ENCODE measurements at places on chromosomes 2 and 18.
A peak's percentile ranks its signal among the peaks of the same experiment; 100 is the strongest.

GRCh38 chr2:50748671-50749070 lies 283.3 kb downstream of the NRXN1 start:
- DNase-seq, result no peak

GRCh38 chr18:58955738-58956137 lies 91.1 kb downstream of the ZNF532 start:
- no peak for DNase-seq

GRCh38 chr2:231457101-231457500 lies 7.2 kb downstream of the NCL start:
- DNase-seq, result no peak

GRCh38 chr2:113963965-113964364 lies 74.1 kb downstream of the ACTR3 start:
- no peak for DNase-seq

- DNase-seq, result no peak
These were observed 346.4 kb upstream of the HS6ST1 start for GRCh38 chr2:128665113-128665512.

DNA sequence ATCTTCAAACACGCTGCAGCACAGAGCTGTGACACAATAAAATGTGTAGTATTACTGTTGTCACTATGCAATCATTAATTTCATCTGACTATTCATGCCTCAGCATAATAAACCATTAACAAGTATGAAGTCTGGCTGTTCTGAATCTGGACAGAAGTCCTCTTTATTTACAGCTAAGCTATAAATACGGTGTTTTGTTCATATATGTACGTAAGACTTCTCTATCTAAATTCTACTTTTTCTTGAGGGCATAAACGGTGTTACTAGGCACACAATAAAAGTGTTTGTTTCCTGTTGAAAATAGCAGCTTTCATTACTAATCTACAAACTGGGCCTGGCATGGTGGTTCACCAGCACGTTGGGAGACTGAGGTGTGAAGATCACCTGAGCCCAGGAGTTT lies 443.8 kb downstream of the NCKAP5 start:
- DNase-seq, result no peak

GRCh38 chr2:24225499-24226242 lies 50.8 kb downstream of the FAM228A start:
- no peak for DNase-seq

- no peak for DNase-seq
These were observed 1024.7 kb upstream of the TMEFF2 start for GRCh38 chr2:193219413-193219812.

DNA sequence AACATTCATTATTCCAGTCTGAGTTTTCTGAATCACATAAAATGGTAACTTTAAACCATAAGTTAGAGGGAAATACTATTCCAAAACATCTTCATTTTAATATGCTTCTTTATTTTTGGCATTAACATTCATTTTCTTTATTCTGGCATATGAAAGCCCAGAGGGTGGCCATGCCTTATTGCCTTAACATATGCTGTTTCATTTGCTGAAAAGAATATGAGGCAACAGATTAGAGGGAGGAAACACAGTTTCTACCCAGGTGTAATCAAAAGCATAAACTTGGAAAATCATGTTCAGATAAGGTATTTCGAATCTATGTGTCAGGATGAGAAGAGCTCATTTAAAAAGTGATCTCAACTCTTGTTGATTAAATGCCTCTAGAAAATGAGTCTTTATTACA lies 379.9 kb upstream of the DSEL start:
- no peak for DNase-seq

DNA sequence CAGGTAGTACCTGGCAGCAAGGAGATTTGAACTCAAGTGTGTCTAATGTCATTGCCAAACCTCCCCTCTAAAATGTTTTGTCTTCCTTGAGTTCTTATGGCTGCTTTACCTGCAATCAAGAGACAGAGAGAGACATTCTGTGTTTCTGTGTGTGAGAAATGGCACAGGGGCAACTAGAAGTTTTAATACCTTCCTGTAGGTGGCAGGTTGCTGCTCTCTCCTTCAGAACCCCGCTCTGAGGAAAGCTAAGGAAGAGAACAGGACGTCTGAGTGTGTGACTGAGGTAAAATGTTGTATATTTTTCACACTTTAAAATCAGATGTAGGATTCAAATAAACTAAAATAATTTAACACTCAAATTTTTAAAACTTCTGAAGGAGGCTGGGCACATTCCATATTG lies 19.2 kb downstream of the DTNA start:
- DNase-seq, result no peak

DNA sequence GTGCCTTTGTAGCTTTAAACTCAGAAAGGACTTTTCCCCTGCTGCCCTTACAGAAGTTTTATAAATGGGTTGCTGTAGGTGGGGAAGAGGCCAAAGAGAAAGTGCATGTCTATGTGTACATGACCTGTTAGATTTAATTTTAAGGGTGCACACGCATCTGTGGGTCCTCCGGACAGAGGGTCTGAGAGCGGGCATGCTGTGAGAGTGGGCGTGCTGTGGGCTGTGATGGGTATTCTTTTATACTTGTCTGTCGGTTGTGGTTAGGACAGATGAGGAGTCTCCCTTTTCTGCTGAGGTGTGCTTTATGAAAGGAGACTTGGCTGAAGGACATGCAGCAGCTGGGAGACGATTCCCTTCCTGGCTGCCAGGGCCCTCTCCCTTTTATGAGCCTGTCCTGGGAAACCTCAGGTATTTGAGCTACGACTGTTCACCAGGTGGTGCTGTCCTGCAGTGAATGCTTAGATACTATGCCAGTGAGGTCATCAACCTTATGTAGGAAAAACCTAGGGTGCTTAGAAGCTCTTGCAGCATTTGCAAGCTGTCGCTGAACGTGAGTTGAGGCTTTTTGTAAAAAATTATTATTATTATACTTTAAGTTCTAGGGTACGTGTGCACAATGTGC lies 67.5 kb downstream of the TANC1 start:
- DNase-seq, result peak; percentile 50

DNA sequence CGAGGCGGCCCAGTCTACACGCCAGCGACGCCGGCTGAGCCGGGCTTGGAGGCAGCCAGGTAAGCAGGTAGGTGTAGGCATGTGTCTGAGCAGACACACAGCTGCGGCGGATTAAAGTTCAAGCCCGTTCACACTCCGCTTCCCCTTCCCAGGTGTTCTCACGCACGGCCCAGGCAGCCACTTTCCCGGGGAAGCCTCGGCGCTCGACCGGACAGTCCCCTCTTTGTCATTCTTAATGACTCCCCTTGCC lies 367 bp downstream of the TGFA start:
- DNase-seq, result no peak

GRCh38 chr2:111117598-111118480 lies 2.9 kb upstream of the BCL2L11 start:
- DNase-seq, result no peak

GRCh38 chr2:19769513-19769912 lies 132.3 kb downstream of the TTC32 start:
- no peak for DNase-seq

- DNase-seq, result no peak
These were observed 99.3 kb upstream of the SLC38A11 start for GRCh38 chr2:165054652-165055051.

DNA sequence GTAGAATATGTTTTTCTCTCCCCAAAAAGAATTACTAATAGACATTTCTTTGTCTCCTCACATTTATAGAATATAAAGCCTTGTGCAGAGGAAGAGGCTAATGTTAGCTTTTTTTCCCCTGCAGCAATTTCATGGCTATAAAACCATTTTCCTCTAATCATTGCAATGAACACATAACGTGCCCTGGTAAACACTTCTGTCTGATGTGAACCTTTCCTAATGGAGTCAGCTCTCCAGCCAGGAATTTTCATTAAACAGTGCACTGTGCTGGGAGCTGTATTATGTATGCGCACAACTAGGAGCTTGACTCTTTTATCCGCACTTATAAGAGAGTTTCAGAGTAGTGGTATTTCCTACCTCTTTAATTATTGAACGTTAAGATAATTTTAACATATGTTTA lies 63.9 kb upstream of the SPATS2L start:
- DNase-seq, result no peak

GRCh38 chr2:159140070-159140769 lies 146.3 kb downstream of the WDSUB1 start:
- no peak for DNase-seq

- peak; percentile 36 for DNase-seq
These were observed 57.3 kb upstream of the PSMD14 start for GRCh38 chr2:161250864-161251436.

- no peak for DNase-seq
These were observed 24.1 kb downstream of the IGFBP2 start for GRCh38 chr2:216657086-216657855.

DNA sequence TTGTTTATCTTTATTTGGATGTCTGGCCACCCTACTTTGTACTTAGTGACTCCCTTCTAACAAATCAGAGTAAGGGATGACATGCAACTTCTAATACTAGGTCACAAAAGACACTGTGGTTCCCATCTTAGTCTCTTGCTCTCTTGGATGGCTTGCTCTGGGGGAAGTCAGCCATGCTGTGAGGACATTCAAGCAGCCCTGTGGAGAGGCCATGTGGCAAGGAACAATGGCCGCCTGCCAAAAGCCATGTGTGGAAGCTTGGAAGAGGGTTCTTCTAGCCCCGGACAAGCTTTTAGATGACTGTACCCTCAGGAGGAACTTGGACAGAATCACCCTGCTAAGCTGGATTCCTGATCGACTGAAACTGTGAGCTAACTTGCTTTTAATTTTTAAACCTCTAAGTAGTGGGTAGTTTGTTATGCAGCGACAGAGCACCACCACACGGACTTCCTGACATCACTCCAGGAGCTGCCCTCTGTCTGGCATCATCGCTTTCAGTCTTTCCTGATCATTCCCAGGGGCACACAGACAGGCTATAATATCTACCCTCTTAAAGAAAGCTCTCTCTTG lies 116.8 kb upstream of the ODC1 start:
- DNase-seq, result peak; percentile 43

Measured in pons (tissue), 1 donor.